ENCODE measurements at places on chromosomes 6 and 20. TPM values are rescaled to one million over a fixed set of nuclear protein-coding genes. Genes with fewer than 3 reads are reported as not detected.
A peak's percentile ranks its signal among the peaks of the same experiment; 100 is the strongest.

Gene NMBR
- total RNA-seq = 0.74 TPM

Gene SLC35B2
- total RNA-seq = 50.3 TPM

GRCh38 chr6:132410830-132411229 lies 9.6 kb upstream of the MOXD1 start:
- H3K36me3 ChIP-seq = no peaks in the 10 kb centered on the region
- no peak overlapping the region for H3K4me3 ChIP-seq
- peaks cover 4% of the 10 kb centered on the region for H3K4me1 ChIP-seq

DNA sequence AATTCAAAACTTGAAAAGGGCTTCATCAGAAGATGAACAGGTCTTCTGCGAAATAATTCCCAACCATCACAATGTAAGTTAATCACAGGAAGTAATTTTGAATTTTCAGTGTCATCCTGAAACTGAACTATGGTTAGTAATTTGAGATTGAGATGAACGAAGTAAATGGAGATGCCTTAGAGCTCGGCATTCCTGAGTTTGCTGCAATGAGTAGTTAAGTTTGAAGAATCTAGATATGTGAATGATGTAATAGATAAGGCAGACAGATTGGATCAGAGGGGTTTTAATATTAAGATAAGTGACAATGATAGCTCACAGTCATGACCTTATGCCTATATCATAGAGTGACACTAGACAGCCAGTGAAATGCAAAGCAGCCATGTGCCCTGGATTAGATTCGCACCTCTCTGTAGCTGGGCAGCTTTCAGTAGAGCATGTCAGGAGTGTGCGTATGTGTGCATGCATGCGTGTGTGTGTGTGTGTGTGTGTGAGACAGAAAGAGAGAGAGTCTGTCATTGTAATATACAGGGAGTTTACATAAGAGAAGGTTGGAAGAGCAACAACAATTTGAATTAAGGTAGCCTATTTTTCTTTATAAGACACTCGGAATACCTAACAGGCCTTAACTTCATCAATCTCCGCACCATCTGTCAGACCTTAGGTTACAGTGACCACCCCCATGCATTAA lies 233.0 kb downstream of the GMPR start:
- peaks cover 27% of the 10 kb centered on the region for H3K4me1 ChIP-seq
- H3K27ac ChIP-seq = no peak overlapping the region
- no peak for DNase-seq
- no peaks in the 10 kb centered on the region for H3K27me3 ChIP-seq
- no peak overlapping the region for H3K4me3 ChIP-seq

DNA sequence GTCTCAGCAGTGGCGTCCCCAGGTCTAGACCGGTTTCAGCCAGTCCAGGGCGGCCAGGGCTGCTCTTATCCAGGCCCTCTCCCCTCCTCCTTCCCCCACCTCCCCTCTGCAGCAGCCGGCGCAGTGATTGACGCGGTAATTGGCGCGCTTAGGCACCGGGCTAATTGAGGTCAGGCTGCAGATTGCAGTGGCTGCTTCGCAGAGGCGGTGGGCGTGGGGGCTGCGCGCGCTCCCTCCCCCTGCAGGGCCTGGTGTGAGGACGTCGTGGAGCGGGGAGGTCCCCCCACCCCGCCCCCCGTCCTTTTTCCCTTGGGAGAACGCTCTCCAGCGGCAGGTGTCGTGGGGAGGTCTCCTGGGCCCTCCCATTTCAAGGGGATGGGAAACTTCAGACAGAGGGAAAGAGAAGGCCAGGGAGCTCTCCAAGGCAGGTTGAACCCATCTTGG lies 70.4 kb upstream of the BLCAP start:
- peaks cover 21% of the 10 kb centered on the region for H3K4me1 ChIP-seq
- H3K27me3 ChIP-seq = peaks cover 4% of the 10 kb centered on the region
- DNase-seq = peak; percentile 60
- no peaks in the 10 kb centered on the region for H3K36me3 ChIP-seq

- H3K4me3 ChIP-seq = no peak overlapping the region
- peaks cover 15% of the 10 kb centered on the region for H3K4me1 ChIP-seq
- no peaks in the 10 kb centered on the region for H3K27me3 ChIP-seq
- no peak overlapping the region for H3K27ac ChIP-seq
- DNase-seq = no peak
- peaks cover 6% of the 10 kb centered on the region for H3K36me3 ChIP-seq
Measured at GRCh38 chr20:53489528-53489927, 104.1 kb downstream of the ZNF217 start.

DNA sequence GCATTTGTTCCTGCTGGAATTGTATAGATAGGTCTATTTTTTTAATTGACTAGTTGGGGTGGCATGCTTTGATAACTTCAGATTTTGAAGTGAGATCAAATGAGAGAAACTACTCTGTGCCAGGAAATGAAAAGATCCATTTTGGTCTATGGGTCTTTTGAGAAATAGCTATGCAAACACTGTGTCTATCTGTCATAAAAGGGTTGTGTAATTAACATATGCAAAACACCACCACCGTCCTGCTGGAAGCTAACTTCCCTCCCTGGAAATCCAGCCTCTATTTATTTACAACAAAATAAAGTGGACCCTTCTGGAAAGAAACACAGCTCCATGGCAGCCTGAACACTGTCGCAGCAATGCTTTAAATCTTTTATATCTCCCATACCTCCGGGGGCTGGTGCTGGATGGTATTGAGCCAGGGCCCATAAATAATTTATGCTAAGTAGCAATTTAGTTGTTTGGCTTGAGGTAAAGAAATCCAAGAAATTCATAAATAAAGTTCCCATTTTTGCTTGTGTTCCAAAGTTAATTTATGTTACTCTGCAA lies 244.2 kb upstream of the POU3F2 start:
- no peak overlapping the region for H3K4me3 ChIP-seq
- H3K36me3 ChIP-seq = no peaks in the 10 kb centered on the region
- DNase-seq = no peak
- no peaks in the 10 kb centered on the region for H3K4me1 ChIP-seq
- H3K27ac ChIP-seq = no peak overlapping the region

Gene ULBP2
- total RNA-seq = not detected

Gene GABBR1
- total RNA-seq = 127 TPM

Gene AHCY
- total RNA-seq = 328 TPM

Gene ZKSCAN4
- 9.0 TPM for total RNA-seq

DNA sequence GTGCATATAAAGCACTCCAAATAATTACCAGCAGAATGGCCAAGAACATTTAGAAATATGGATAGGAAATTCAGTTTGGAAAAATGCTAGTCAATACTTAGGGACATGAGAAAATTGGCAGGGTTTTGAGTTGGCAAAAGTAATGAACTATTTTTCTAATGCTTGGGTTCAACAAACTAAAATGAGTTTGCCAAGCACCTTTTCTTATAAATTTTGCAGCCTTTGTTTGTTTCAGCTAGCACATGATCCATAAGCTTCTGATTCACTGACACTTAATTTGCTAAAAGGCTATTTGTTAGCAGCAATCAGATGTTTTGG lies 324.8 kb downstream of the QKI start:
- no peak for DNase-seq
- peaks cover 52% of the 10 kb centered on the region for H3K27me3 ChIP-seq
- H3K4me3 ChIP-seq = no peak overlapping the region
- H3K36me3 ChIP-seq = no peaks in the 10 kb centered on the region
- no peaks in the 10 kb centered on the region for H3K4me1 ChIP-seq

DNA sequence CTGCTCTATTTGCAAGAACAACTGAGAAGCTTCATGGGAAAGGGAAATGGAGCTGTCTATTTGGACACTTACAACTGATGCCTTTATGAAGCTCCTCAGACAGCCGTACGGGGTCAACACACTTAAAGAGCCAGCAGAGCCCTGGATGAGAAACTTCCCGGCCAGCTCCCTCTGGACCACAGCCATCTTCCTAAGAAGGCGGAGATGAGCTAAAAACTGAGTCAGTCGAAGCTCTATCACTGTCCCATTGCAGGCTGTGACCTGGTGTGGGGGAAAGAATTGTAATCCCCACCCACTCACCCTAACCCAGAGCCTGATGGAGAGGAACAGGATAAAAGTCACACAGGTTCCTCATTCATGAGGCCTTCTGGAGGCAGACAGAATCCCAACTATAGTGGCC lies 360.4 kb upstream of the JARID2 start:
- H3K36me3 ChIP-seq = no peaks in the 10 kb centered on the region
- no peak overlapping the region for H3K4me3 ChIP-seq
- H3K27me3 ChIP-seq = peaks cover 8% of the 10 kb centered on the region
- peaks cover 19% of the 10 kb centered on the region for H3K4me1 ChIP-seq

Gene ADTRP
- total RNA-seq = not detected

- DNase-seq = no peak
- H3K36me3 ChIP-seq = no peaks in the 10 kb centered on the region
- H3K4me3 ChIP-seq = no peak overlapping the region
- H3K27me3 ChIP-seq = peaks cover 12% of the 10 kb centered on the region
- H3K4me1 ChIP-seq = peaks cover 4% of the 10 kb centered on the region
Measured at GRCh38 chr6:10081957-10082356, 332.9 kb downstream of the TFAP2A start.

- H3K36me3 ChIP-seq = no peaks in the 10 kb centered on the region
- peaks cover 8% of the 10 kb centered on the region for H3K4me1 ChIP-seq
- no peak overlapping the region for H3K4me3 ChIP-seq
- no peaks in the 10 kb centered on the region for H3K27me3 ChIP-seq
- DNase-seq = no peak
Measured at GRCh38 chr6:37230104-37230503, 27.5 kb upstream of the TBC1D22B start.

DNA sequence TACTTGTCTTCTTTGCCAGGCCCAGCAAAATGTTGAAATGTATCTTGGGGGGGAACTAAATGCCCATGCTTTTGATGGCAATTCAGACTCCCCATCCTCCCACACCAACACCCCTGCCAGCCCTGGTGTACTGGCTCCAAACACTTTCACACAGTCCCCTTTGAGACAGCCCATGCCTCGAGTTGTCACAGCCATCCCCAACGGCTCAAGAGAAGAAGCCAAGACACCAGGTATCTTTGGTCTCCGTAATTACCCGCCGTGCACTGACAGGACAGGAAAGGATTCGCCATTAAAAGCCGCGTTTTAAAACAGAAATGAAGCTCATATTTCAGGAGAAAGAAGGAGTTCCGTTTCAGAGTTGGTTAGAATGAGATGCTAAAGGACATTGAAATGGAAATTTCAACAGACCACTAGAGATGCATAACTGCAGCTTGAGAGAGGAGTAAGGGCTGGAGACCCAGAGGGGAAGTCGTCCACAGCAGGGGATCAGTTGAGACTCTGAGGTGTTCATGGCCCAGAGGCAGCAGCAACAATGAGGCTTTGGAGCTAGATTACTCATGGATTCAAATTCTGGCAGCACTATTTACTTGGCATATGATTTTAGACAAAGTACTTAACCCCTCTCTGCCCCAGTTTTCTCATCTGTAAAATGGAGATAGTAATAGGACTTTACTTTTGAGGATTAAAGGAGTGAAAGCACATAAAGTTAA lies 63.5 kb upstream of the ADGRF1 start:
- H3K36me3 ChIP-seq = no peaks in the 10 kb centered on the region
- peak overlapping the region; percentile 50 for H3K27ac ChIP-seq
- peaks cover 10% of the 10 kb centered on the region for H3K4me1 ChIP-seq
- H3K4me3 ChIP-seq = no peak overlapping the region

GRCh38 chr6:142485256-142485655 lies 183.4 kb downstream of the ADGRG6 start:
- H3K4me1 ChIP-seq = peaks cover 10% of the 10 kb centered on the region
- no peak overlapping the region for H3K4me3 ChIP-seq
- H3K36me3 ChIP-seq = no peaks in the 10 kb centered on the region
- no peak overlapping the region for H3K27ac ChIP-seq

GRCh38 chr20:34190679-34191090 lies 50.5 kb upstream of the ASIP start:
- H3K27ac ChIP-seq = no peak overlapping the region
- no peak overlapping the region for H3K4me3 ChIP-seq
- peak; percentile 58 for DNase-seq

- H3K36me3 ChIP-seq = no peaks in the 10 kb centered on the region
- DNase-seq = no peak
- H3K4me3 ChIP-seq = no peak overlapping the region
- peaks cover 1% of the 10 kb centered on the region for H3K4me1 ChIP-seq
- no peak overlapping the region for H3K27ac ChIP-seq
Measured at GRCh38 chr6:119612911-119613381, 263.4 kb upstream of the MAN1A1 start.

- no peak overlapping the region for H3K27ac ChIP-seq
- H3K36me3 ChIP-seq = no peaks in the 10 kb centered on the region
- DNase-seq = no peak
- no peaks in the 10 kb centered on the region for H3K27me3 ChIP-seq
- H3K4me1 ChIP-seq = peaks cover 2% of the 10 kb centered on the region
Measured at GRCh38 chr20:40323361-40323794, 365.7 kb downstream of the MAFB start.

DNA sequence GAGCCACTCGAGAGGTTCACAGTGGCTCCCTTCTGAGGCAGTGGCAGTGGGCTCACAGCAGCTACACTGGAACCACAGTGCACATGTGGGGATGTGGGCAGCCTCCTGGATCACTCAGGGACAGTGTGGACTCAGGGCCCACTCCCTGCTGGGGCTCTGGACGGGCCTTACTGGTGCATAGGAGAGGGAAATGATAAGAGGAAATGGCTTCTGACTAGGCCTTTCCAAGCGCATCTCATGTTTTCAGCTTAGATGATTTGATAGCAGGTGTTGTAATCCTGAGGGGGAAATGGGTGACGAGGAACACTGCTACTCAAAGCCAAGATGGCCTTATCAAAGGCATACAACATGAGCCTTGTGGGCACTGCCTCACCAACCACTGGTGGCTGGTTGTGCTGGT lies 44.0 kb downstream of the PANK2 start:
- H3K4me3 ChIP-seq = no peak overlapping the region
- H3K27me3 ChIP-seq = no peaks in the 10 kb centered on the region
- peaks cover 6% of the 10 kb centered on the region for H3K36me3 ChIP-seq
- no peak for DNase-seq
- H3K4me1 ChIP-seq = peaks cover under 1% of the 10 kb centered on the region

DNA sequence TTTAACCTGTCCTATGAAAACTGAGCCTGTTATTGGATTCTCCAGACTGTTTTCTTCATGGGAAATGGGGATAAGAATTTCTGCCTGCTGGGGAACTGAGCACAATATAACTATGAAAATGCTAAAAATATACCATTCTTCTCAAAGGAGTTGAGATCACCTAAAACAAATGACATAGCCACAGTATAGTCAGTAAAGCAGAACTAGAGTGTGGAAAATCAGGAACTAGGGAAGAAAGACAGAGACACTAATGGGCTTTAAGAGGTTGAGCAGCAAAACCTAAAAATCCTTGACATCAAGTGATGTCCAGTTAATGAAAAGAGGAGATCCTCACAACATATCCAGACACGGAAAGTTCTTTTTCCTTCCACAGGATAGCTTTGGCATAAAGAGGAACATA lies 215.7 kb upstream of the CST7 start:
- H3K4me1 ChIP-seq = no peaks in the 10 kb centered on the region
- H3K27me3 ChIP-seq = no peaks in the 10 kb centered on the region
- H3K36me3 ChIP-seq = no peaks in the 10 kb centered on the region

GRCh38 chr6:33595001-33595846 lies 15.1 kb upstream of the BAK1 start:
- H3K36me3 ChIP-seq = no peaks in the 10 kb centered on the region
- H3K27ac ChIP-seq = no peak overlapping the region
- H3K4me3 ChIP-seq = no peak overlapping the region
- peaks cover 21% of the 10 kb centered on the region for H3K4me1 ChIP-seq
- no peak for DNase-seq
- peaks cover 3% of the 10 kb centered on the region for H3K27me3 ChIP-seq

Measured in progenitor cell of endocrine pancreas (in vitro differentiated cells).